ENCODE measurements at places on chromosomes 6 and 20. TPM values are rescaled to one million over a fixed set of nuclear protein-coding genes. Genes with fewer than 3 reads are reported as not detected.

Gene PPP1R3G
- total RNA-seq = 0.41 TPM

Gene PSMB9
- total RNA-seq = 10.5 TPM

Gene OXT
- not detected for total RNA-seq

Gene SLC22A2
- 0.39 TPM for total RNA-seq

Gene PI3
- total RNA-seq = 0.40 TPM

Gene TBXT
- not detected for total RNA-seq

Gene CDC5L
- 27.4 TPM for total RNA-seq

Gene REM1
- 1.0 TPM for total RNA-seq

Gene MYH7B
- 32.7 TPM for total RNA-seq

Gene FBXO30
- 23.3 TPM for total RNA-seq

Gene HEY2
- total RNA-seq = 9.7 TPM

Gene TRIM10
- total RNA-seq = 0.10 TPM

Gene TXLNB
- 147 TPM for total RNA-seq

Gene GABRR2
- 0.71 TPM for total RNA-seq

Gene STX11
- total RNA-seq = 1.4 TPM

Gene POU3F2
- not detected for total RNA-seq

Gene SLC44A4
- total RNA-seq = 0.24 TPM

Gene SLC17A3
- not detected for total RNA-seq

Gene SEMG1
- not detected for total RNA-seq

Gene ECT2L
- total RNA-seq = not detected

Gene SLC17A1
- not detected for total RNA-seq

Gene NMBR
- not detected for total RNA-seq

Gene DOK5
- total RNA-seq = 25.5 TPM

Gene ACSS1
- 53.3 TPM for total RNA-seq

Gene TRIM15
- not detected for total RNA-seq

Gene TDRD6
- 0.17 TPM for total RNA-seq

Gene PGBD1
- total RNA-seq = 0.93 TPM

Gene PXT1
- 0.34 TPM for total RNA-seq

Gene SIRPD
- total RNA-seq = not detected

Gene MCCD1
- total RNA-seq = not detected

Gene TGM2
- total RNA-seq = 151 TPM

Gene RAD21L1
- not detected for total RNA-seq

Gene HACE1
- 4.5 TPM for total RNA-seq

Gene CEP250
- total RNA-seq = 18.0 TPM

Gene SYCP2L
- 0.08 TPM for total RNA-seq

Gene KHDC1
- 0.89 TPM for total RNA-seq

Gene HFE
- 2.7 TPM for total RNA-seq

Gene TFAP2C
- not detected for total RNA-seq

Gene BCAS1
- total RNA-seq = not detected

Gene LPA
- not detected for total RNA-seq

Gene SNAP91
- total RNA-seq = not detected

Gene PROCR
- total RNA-seq = 7.9 TPM

Gene MMUT
- total RNA-seq = 24.5 TPM

Gene SEL1L2
- total RNA-seq = 1.2 TPM

Gene RNF144B
- 94.9 TPM for total RNA-seq

Gene ANKRD66
- not detected for total RNA-seq

Gene CDKN1A
- total RNA-seq = 156 TPM

Gene FKBP1C
- total RNA-seq = not detected

Gene ULBP2
- not detected for total RNA-seq

Gene NOTCH4
- 11.3 TPM for total RNA-seq

Gene KCNK16
- not detected for total RNA-seq

Gene C20orf141
- total RNA-seq = not detected

Gene OR2H1
- total RNA-seq = not detected

Data from psoas muscle (tissue), 8 donors.